Cardiac muscle cell (in vitro differentiated cells and primary cell): ENCODE measurements at places on chromosomes 11 and 22. TPM values are rescaled to one million over a fixed set of nuclear protein-coding genes. Genes with fewer than 3 reads are reported as not detected.

The DGCR6 gene
- polyA plus RNA-seq = 41.4 and 44.8 TPM in 2 replicates

The NUP160 gene
- polyA plus RNA-seq = 25.9 and 26.7 TPM in 2 replicates

The MS4A6A gene
- polyA plus RNA-seq = not detected in 2 replicates

The USP2 gene
- polyA plus RNA-seq = 36.5 and 44.1 TPM in 2 replicates
